ENCODE measurements at places on chromosomes 7 and 10. TPM values are rescaled to one million over a fixed set of nuclear protein-coding genes. Genes with fewer than 3 reads are reported as not detected.
A peak's percentile ranks its signal among the peaks of the same experiment; 100 is the strongest.

DNA sequence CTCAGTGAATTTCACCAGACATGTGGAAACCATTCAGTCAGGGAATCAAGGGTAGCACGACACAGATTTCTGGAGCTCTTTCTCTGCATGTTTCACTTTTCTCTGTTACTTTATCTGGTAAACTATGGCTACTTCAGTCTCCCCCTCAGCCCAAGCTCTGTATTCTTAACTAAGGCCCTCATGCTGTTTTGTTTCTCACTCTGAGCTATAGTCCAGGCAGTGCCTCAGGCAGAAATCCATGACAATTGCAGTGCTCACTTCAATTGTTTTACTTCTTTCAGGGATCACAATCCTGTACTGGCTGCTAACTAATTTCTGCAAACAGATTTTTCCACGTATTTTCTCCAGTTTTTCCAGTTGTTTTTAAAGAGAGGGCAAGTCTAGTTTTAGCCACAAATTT is 1599.9 kb upstream of the LRRTM3 start:
- DNase-seq, result no peak

CDHR3 gene
- 2.2 TPM for total RNA-seq

GPR15LG gene
- total RNA-seq, result not detected

CFTR gene
- total RNA-seq, result not detected

GRCh38 chr10:35819736-35820135 is 177.6 kb upstream of the FZD8 start:
- no peak for DNase-seq

DNA sequence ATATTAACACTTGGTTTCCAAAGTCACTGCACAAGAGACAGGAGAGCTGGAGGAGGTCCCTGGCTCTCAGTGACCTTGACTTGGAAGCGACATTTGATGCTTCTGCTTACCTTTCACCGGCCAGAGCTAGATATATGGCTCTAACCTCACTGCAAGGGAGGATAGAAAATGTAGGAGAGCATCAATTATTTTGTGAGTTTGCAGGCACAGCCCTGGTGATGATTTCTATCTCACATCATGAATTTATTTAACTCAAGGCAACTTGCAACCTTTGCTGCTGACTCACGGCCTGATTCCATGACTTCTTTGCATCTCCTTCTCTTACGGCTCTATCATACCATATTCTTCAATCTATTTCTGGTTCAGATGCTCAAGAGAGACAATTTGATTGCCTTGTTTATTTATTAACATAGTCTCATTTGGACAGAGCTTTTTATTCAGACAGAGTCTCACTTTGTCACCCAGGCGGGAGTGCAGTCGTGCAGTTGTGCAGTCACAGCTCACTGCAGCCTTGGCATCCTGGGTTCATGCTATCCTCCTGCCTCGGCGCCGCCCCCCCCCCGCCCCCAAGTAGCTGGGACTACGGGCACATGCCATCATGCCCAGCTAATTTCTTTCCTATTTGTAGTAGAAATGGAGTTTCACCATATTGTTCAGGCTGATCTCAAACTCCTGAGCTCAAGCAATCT is 196.0 kb downstream of the REEP3 start:
- DNase-seq, result no peak

DNA sequence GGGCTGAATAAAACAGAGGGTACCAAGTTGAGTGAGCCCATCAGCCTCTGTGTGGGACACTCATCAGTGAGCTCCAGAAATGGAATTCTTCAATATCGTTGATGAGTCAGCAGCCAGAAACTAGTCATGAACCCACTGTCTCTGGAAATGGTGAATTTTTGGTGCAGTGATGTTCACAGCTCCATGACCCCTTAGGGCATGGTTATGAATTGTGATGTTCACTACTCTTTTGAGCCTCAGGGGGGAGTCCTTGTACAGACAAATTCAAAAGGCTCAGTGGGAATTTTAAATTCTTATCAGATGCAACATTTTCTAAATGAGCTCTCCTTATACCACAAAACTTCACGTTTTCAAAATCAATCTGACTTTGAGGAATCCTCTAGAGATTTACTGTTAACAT is 335.7 kb downstream of the PHTF2 start:
- DNase-seq, result peak; percentile 78

GRCh38 chr7:39661960-39662359 is 38.6 kb downstream of the RALA start:
- DNase-seq, result no peak

CSTF2T gene
- total RNA-seq, result 21.9 TPM

- no peak for DNase-seq
These were observed 47.3 kb upstream of the ITGB8 start for GRCh38 chr7:20283385-20283784.

MLXIPL gene
- total RNA-seq, result 10.6 TPM

Measured in myocyte (in vitro differentiated cells).